ENCODE measurements at places on chromosomes 6 and 20.

DNA sequence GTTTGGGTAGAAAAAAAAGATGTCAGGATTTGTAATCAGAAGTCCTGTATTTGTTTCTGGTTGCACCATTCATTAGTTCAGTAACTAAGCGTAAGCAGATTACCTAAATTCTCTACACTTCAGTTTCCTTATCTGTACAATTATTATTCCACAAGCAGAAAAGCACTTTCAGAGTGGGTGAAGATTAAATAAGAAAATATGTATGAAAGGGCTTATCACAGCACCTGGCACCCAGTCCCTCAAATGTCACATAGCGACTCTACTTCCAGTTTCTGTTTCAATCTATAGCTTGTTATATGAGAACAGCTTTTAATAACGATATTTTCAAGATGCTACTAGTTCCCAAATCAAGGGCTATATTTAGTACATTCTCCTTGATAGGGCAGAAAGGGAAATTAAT, 31.4 kb downstream of the RGS17 start:
- DNase-seq = no peak

GRCh38 chr6:77366798-77367197, 96.5 kb downstream of the HTR1B start:
- DNase-seq = no peak

GRCh38 chr6:150194195-150194594, 51.4 kb downstream of the PPP1R14C start:
- no peak for DNase-seq

GRCh38 chr6:28333047-28333446, 2.9 kb downstream of the ZSCAN31 start:
- no peak for DNase-seq

GRCh38 chr6:134035823-134036296, 16.6 kb downstream of the SLC2A12 start:
- DNase-seq = no peak

- no peak for DNase-seq
Measured at GRCh38 chr20:21719592-21720214, 14.2 kb downstream of the PAX1 start.

DNA sequence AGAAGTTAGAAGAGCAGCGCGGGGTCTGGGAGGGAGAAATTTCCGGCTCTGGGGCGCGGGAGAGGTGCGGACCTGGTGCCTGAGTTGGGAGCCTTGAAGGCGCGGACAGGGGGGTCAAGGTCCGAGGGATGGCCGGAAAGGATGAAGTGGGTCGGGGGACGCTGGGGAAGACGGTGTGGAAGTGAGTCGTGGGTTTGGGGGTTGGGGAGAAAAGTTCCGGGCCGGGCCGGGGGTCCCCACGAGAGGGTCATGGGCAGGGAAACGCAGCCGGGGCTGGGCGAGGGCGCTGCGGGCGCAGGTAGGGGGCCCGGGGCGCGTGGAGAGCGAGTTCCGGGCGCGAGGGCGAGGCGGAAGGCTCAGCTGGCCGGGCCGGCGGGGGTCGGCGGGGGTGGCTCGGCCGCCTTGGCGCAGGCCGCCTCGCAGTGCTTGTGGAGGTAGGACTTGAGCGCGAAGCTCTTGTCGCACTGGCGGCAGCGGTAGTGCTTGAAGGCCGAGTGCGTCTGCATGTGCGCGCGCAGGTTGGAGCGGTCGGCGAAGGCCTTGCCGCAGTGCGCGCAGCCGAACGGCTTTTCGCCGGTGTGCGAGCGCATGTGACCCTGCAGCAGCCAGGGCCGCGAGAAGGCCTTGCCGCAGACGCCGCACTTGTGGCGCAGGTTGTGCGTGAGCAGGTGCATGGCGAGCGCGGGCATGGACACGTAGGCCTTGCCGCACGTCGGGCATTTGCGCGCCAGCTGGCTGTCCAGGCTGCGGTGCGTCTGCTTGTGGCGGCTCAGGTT, 10.5 kb upstream of the SRXN1 start:
- no peak for DNase-seq

DNA sequence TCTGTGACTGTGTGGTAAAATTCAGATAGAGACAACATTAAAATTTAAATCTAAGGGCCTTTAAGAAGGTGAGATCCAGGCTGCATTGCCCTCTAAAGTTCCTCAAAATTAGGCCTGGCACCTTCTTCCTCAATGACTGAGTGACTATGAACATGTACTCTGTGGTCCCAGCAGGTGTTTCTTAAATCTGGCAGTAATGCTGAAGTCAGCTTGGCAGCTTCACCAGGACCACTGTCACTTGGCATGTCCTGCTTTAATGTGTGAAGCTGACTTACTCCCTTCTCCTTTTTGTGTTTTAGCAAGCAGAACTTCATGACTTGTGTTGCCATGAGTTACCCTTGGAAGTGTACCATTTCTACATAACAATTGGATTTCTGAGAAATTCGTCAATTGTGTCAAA, 141.7 kb downstream of the NKAIN2 start:
- DNase-seq = no peak

DNA sequence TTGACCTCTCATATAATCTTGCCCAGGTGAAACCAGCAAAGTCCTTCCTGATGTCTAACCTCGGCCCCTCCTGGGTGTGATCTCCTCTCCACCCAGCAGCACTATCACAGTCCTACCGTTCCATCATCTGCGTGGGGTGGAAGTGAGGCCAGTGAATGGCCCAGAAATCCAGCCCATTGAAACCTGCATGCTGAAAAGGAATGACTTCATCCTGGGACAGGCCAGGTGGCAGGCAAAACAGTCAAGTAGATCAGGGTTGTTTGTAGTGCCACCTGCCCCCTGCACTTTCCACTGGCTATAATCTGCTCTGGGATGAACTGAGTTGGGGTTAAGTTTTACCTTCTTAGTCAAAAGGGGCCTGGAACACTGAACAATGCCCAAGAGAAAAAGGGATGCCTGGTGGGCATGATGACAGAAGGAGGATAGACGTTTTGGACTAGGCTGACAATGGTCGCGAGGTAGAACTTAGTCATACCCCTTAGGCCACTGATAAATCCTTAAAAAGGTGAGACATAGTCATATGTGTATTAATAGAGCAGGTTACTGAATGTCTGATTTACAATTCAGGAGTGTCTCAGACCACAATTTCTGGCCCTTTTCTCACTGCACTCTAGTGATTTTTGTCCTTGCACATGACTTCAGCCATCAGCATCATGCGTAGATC, 8.1 kb upstream of the HSP90AB1 start:
- DNase-seq = peak; percentile 14

GRCh38 chr6:38671885-38672467, 31.0 kb downstream of the GLO1 start:
- DNase-seq = no peak

- DNase-seq = no peak
Measured at GRCh38 chr6:55443238-55444134, 116.2 kb downstream of the GFRAL start.

DNA sequence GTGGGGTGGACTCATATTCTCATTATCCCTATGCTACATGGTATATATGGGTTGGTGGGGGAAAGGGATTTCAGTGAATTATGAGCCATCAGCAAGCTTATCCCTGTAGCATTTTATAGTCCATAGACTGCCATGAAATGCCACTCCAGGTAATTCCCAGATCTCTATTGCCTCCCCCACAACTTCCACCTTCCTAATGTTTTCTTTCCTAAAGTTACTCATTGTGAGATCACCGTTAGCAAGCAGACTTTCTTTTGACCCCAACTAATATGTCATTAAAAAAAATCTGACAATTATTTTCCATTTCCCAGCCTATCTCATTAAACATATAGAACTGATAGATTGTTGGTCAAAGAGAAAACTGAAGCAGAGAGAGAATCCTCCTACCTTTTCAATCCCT, 40.7 kb upstream of the TBX18 start:
- no peak for DNase-seq

DNA sequence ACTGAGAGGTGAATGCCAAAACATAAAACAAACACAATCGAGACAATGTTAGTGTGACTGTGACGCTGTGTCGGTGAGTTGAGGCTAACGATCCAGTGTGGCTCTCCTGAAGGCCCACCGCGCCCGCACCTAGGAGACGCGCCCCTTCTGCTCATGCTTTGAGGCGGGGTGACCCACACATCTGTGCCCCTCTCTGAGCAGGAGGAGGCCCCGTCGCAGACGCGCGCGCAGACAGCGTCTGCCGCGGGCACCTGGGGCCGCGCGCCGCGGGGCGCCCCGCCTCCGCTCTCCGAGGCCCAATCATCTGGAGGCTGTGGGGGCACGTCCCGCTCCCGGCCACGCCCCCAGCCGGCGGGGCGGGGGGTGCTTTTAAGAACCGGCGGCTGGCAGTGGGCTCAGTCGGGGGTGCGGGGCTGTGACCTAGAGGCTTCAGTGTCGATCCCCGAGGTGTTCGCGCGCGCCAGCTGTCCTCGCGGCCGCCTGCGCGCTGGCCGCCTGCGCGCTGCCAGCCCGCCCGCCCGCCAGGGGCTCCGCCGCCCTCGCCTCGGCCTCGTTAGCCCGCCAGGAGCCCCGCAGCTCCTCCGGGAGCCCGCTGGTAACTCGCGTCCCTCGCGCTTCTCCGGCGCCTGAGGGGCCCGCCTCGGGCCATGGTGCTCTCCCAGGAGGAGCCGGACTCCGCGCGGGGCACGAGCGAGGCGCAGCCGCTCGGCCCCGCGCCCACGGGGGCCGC, at the start of gene SLC16A10:
SLC16A10 (plus strand) TSS at position 398 of the 730 bp plus-strand sequence; CDS start at position 648, 250 bp downstream.
- DNase-seq = peak; percentile 85

DNA sequence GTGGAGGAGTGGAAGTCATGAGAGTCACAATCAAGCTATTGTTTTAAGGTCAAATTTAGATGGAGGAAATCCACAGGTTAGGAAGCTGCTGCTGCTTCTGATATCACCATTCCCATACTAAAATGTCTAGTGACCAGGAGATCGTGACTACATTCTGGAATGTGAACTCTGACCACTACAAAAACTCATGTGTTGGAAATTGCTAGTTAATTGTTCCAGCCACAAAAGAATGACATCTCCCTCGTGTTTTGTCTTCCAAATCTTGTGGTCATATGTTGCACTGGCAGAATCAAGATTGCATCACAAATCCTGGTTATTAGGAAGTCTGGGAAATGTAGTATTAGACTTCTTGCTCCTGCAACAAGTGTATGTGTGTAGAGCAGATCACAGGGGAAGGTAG, 441.9 kb downstream of the CD109 start:
- no peak for DNase-seq

DNA sequence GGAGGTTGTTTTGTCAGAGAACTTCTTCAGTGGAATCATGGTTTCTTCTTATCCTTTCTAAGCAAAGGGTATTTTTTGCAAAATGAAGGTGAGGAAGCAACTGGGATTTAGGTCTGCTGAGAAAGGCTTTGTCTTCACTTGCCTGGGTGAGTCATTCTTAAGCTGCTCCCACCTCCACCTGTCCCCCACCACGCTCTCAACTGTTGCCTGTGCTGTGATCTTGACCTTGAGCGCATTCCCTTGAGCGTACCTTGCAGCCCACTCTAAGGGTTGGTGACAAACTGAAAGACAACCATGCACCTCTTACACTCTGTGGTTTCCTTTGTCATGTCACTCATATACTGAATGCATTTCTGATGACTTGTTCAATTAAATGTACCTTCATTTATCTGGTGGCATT, 641.1 kb downstream of the RNF144B start:
- no peak for DNase-seq

- no peak for DNase-seq
Measured at GRCh38 chr6:18551228-18551627, 164.1 kb downstream of the RNF144B start.

DNA sequence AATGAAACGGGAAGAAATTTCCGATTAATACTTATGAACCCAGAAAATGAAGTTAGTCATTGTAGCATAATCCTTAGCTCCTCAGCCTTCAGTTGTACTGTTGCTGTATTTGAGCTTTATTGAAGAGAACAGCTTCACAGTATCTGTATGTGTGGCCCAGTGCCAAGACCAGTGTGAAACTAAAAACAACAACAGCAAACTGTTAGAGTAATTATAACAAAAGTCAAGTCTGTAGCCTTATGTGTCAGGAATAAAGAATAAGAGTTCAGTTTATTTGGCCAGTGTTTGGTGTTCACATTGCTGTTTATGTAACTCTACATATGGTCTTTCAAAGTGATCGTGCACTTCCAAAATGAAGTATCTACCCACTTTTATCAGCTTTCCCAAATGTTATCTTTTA, 70.9 kb downstream of the ARID1B start:
- DNase-seq = no peak

DNA sequence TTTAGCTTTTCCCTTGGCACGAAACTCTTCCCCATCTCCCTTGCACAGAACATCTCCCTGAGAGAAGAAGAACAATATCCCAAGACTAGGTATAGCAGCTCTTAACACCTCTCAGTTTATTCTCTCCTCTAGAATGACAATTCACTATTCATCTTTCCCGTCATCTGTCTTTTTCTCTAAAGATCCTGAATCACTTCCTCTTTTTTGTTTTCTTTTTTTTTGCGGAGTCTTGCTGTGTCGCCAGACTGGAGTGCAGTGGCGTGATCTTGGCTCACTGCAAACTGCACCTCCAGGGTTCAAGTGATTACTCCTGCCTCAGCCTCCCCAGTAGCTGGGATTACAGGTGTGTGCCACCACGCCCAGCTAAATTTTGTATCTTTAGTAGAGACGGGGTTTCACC, 574.4 kb upstream of the MAP3K7 start:
- no peak for DNase-seq

- no peak for DNase-seq
Measured at GRCh38 chr6:79375635-79376337, 141.3 kb upstream of the HMGN3 start.

- DNase-seq = no peak
Measured at GRCh38 chr6:5541751-5542432, 280.6 kb downstream of the FARS2 start.

GRCh38 chr6:169212897-169213813, 40.5 kb downstream of the THBS2 start:
- peak; percentile 94 for DNase-seq
